ENCODE measurements at places on chromosomes 7 and 10. TPM values are rescaled to one million over a fixed set of nuclear protein-coding genes. Genes with fewer than 3 reads are reported as not detected.

AOC1 gene
- 63.0 TPM for polyA plus RNA-seq

UTF1 gene
- 0.11 TPM for polyA plus RNA-seq

GRCh38 chr7:15417341-15417988 is 144.3 kb downstream of the AGMO start:
- DNase-seq: no peak

GRCh38 chr10:76411729-76412435 is 980.5 kb downstream of the LRMDA start:
- no peak for DNase-seq

- DNase-seq: no peak
Measured at GRCh38 chr7:149284343-149284742, 22.3 kb downstream of the ZNF783 start.

Data from renal pelvis (tissue), 12 donors.